Lower leg skin (tissue), 4 donors: ENCODE measurements at places on chromosomes 4 and X. TPM values are rescaled to one million over a fixed set of nuclear protein-coding genes. Genes with fewer than 3 reads are reported as not detected.

DNA sequence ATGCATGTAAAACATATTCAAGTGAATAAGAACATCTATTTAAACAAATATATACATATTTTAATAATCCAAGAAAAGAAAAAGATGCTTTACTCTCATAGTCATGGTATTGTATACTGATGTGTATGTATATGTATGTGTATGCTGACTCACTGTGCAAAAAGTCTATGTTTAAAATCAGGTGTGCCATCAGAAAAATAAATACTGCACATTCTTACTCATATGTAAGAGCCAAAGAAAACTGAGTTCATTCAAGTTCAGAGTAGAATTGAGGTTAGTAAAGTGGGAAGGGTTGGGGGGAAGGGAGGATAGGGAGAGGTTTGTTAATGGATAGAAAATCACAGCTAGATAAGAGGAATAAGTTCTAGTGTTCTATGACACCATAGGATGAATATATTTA lies 403.9 kb upstream of the SMIM31 start:
- no peak for DNase-seq

The CT45A5 gene
- total RNA-seq = not detected

GRCh38 chr4:102007959-102008425 lies 217.5 kb downstream of the BANK1 start:
- DNase-seq = no peak

DNA sequence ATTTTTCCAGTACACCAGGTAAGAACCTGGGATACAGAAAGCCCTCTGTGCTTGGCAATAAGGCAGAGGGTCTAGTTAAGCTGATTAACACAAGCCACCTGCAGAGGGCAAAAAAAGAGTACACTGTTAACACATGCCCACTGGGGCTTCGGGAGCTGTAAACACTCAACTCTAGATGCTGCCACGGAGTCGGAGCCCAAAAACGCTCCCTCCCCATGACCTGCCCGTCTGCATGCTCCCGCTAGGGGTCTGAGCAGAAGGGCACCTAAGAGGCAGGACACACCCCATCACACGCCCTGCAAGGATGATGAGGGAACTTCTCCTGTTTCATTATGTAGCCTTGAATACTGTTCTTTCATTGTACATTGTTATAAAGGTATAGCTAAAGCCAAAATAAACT lies 715.6 kb upstream of the AADAT start:
- no peak for DNase-seq

GRCh38 chr4:17680559-17681280 lies 66.3 kb downstream of the MED28 start:
- no peak for DNase-seq

The CENPE gene
- total RNA-seq = 1.7 TPM

DNA sequence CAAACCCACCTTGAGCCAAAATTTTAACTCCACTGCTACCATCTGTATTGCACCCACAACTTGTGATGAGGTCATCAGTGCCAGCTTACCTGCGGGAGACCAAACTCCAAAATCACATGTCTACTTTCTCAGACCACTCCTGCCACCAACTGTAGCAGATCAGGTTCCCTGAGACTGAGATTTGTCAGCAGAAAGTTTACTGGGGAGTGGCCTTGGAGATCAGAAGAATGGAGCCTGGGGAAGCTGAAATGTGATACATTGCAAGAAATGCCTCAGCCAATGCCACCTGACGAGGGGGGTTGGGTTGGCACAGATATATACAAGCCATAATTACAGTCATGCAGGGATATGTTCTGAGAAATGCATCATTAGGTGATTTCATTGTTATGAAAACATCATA lies 19.1 kb downstream of the HAUS3 start:
- no peak for DNase-seq

DNA sequence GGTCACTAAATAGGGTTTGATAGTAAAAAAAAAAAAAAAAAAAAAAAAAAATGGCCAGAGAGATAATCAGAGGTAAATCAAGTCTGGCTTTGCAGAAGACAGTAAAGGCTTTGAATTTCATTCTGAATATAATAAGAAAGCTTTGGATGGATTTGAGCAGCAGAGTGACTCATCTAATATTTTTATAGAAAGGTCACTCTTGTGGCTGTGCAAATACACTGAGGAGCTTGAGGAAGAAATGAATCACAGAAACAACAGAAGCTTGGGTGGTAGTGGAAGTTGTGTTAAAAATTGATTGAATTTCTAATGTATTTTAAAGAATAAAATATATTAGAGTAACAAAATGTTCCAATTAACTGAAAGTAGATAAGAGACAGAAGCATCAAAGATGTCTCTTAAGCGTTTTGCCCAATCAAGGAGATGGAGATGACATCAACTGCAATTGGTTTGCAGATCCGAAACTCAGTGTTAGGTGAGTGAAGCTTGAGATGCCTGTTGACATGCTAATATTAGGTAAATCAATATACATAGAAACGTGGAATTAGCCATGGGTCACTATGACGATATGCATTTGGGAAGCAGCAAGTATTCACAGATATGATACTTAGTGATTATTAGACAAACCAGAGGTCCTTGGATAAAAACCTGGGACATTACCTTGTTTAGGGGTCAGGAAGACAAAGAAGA lies 280.5 kb downstream of the GPM6A start:
- no peak for DNase-seq

The SPANXN3 gene
- total RNA-seq = not detected

DNA sequence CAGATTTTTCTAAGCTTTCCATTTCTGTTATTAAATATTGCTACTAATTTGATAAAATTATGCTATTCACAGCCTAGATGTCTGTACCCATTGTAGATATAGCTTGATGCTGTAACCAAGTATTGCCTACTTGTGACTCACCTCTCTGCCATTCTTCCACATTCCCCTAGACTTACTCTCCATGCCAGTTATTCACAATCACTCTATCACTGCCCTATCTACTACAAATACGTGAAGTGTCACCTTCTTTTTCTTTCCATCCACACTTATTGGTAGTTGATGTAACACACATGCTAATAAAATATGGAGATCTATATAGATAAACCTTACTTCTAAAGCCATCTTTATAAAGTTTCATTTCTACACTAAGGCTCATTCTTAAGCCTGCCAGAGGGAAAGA lies 179.4 kb upstream of the PACRGL start:
- no peak for DNase-seq

- no peak for DNase-seq
Measured at GRCh38 chr4:126087101-126087500, 772.3 kb downstream of the FAT4 start.

GRCh38 chrX:56733459-56734046 lies 4.5 kb downstream of the NBDY start:
- DNase-seq = peak; percentile 46

GRCh38 chrX:905848-906566 lies 275.4 kb downstream of the SHOX start:
- DNase-seq = no peak

The STEEP1 gene
- total RNA-seq = 29.4 TPM

DNA sequence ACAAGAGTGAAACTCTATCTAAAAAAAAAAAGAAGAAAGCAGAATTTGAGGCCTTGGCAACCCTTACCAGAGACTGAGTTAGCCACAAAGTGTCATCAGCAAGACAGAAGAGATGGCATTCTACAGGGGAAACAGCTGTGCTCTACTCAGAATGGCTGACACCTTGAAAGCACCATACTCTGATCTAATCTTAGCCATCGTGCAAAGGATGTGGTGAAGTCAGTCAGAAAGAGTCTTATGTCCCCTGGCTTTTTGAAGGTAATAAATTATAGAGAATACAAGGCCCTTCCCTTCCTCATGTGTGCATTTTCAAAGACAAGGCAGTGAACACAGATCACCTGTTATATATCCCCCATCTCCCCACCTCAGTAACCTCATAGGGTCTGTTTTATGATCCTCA lies 13.2 kb downstream of the CLNK start:
- DNase-seq = no peak

DNA sequence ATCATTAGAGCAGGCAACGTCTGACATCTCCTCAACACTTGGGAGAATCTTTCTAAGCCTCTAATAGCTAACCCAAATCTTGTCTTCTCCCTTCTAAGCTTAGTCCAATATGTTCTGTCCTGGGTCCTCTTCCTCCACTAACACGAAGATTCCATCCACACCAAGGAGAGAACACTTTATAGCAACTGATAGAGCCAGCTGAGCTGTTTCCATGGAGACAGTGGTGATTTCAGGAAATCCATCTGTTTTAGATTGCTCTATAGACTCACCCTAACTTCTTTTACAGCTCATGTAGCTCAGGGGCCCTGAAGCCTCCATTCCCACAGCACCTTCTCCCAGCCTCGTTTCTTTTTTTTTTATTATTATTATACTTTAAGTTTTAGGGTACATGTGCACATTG lies 37.4 kb downstream of the SCD5 start:
- no peak for DNase-seq

DNA sequence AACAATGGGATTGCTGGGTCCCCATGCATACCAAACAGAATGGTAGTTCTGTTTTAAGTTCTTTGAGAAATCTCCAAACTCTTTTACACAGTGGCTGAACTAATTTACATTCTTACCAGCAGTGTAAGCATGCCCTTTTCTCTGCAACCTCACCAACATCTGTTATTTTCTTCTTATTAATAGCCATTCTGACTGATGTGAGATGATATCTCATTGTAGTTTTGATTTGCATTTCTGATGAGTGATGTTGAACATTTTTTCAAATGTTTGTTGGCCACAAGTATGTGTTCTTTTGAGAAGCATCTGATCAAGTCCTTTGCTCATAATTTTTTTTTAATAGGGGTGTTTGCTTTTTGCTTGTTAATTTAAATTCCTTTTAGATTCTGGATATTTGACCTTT lies 41.2 kb upstream of the ZMAT1 start:
- DNase-seq = no peak

GRCh38 chrX:153450949-153451277 lies 5.1 kb upstream of the TREX2 start:
- no peak for DNase-seq
